CD4-positive, alpha-beta T cell treated with Interleukin-21 for 1 hour (primary cell): ENCODE measurements at places on chromosomes 6 and 20.

DNA sequence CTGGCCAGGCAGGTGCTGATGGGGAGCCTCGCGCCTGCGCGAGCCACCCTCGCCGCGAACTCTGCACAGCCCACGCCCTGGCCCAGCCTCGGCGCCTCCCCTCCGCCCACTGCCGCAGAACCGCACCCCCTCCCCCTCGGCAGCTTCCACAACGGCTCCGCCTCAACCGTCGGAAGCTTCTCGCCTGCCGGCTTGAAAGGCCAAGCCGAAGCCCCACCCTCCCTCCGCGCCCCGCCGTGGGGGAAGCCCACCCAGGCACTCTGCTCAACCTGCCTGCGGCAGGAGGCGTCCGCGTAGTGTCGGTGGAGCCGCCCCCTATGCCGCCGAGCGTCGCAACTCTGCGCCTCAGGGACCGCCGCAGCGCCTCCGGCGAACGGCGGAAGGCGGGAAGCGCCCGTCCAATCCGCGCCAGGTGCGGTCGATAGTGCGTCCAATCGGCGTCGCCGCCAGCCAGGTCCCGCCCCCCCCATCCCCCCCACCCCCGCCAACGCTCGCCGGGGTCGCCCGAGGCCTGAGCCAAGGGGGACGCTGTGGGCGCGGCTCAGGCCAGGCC, at the start of gene SYCP2:
SYCP2 (minus strand) TSS at position 342 of the 553 bp plus-strand sequence. CDS start 11,224 bp downstream, outside the sequence.
- peak; percentile 70 for DNase-seq

GRCh38 chr6:150600010-150600300, 270 bp downstream of the PLEKHG1 start:
- DNase-seq, result no peak

DNA sequence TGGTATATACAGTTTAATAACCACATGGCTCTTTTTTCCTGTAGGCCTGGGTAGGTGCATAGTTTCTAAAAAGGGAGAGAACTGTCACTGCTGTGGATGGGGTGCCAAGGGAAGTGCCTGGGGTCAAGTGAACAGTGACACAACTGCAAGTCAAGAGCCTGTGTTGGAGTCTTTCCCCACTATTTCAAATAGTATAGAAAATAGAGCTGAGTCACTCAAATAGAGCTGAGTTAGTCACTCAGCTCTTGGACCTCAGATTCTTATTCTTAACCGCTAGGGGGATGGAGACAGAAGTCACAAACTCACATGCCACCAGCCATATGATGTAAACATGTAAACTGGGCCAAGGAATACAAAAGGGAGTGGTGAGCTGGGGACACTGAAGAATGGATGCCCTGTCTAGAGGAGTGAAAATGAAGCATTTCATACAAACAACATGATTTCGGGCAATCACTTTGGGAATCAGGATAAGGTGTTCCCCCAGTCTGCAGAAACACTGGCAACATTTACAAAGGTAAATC, 2.1 kb downstream of the NQO2 start:
- peak; percentile 71 for DNase-seq

GRCh38 chr6:153804755-153805330, 234.2 kb upstream of the OPRM1 start:
- no peak for DNase-seq

- DNase-seq, result no peak
Observed at GRCh38 chr6:25660512-25660911, 8.5 kb downstream of the SCGN start.

DNA sequence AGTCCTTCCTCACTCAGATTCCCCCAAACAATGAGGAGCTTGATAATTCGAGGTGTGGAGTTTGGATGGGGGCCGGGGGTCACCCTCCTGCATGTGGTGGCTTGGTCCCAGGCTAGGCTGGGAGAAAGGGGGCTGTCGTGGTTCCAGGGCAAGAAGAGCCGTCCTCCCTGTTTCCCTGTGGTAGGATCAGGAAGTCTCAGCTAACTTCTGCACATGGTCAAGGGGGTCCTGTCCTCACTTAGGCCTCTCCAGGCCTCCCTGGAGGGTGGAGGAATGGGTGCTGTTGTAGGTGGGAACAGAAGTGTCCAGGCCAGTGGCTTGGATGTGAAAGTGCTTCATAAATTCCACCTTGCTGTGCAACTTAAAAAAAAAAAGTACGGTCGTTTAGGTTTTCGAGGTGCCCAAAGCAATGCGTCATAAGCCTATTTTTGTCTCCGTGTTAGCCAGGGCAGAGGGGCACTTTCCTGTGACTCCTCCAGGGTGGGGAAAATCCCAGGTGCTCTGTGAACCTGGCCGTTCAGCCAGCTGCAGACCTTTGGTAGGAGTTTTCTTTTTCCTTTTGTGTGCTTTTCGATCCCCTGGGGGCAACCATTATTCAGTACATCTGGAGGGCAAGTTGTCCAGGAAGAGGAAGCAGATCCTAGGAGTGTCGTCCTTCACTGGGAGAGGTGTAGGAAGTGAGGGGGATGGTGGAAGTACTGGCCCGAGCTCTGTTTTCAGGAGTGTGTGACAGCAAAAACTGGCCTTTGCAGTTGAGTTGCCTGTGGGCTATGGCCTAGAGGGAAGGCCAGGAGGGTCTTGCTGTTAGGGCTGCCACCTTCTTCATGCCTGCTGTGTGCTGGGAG, 9.6 kb downstream of the IGF2R start:
- peak; percentile 59 for DNase-seq

DNA sequence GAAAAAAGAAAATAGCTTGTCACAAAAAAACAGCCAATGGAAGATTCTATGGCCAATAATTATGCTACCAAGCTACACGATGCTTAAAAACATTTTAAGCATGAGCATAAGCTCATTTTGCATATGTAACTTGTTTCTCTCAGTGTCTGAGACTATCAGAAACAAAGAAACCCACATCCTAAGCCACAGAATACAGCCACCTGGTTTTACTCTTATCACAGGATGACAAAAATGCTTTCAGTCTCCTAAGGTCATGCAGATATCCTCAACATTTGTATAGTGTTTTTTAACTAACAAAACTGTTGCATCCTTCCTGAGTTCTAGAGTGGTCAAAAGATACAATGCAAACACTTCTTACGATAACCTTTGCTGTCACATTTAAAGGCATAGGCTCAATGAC, 172.1 kb upstream of the RUNX2 start:
- DNase-seq, result peak; percentile 58

DNA sequence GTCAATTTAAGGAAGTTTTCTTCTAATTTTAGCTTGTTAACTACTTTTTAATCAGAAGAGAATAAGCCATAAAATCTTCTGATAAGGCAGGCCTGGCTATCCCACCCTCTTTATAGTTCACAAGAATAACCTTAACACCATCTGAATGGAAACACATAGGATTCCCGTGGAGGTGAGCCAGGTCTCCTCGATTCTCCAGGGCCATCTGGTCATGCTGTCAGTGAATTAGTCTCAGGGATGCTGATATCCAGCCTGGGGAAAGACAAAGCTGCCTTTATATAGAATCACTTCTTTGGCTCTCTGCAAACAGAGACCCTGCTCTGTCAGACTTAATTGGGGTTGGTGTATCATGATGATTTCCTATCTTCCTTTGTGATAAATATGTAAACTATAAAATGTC, 30.1 kb upstream of the TAGAP start:
- no peak for DNase-seq

DNA sequence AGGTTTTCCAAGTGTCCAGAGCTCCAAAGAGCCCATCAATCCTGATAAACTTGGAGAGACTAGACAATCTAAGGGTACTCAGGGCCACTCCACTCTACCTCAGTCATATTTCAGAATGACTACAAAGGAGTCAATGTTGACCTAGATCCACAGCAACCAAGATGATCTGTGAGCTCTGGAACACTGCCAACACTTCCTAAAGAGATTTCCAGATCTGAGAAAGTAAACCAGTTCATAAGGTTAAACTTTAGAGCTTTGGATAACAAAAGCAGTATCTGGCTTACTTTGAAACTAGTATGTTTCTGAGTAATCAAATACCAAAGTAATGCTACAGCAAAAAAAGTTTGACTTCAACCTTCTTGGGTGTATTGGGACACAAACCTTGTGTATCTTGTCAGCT, 122.7 kb downstream of the BTBD9 start:
- DNase-seq, result no peak

DNA sequence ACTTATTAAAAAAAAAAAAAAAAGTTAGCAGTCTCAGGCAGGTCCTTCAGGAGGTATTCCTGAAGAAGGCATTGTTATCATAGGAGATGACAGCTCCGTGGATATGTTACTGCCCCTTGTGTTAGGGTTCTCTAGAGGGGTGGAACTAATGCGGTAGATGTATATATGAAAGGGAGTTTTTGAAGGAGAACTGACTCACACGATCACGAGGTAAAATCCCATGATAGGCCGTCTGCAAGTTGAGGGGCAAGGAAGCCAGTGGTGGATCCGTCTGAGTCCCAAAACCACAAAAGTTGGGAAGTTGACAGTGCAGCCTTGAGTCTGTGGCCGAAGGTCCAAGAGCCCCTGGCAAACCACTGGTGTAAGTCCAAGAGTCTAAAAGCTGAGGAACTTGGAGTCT, 103.4 kb downstream of the TULP4 start:
- no peak for DNase-seq

DNA sequence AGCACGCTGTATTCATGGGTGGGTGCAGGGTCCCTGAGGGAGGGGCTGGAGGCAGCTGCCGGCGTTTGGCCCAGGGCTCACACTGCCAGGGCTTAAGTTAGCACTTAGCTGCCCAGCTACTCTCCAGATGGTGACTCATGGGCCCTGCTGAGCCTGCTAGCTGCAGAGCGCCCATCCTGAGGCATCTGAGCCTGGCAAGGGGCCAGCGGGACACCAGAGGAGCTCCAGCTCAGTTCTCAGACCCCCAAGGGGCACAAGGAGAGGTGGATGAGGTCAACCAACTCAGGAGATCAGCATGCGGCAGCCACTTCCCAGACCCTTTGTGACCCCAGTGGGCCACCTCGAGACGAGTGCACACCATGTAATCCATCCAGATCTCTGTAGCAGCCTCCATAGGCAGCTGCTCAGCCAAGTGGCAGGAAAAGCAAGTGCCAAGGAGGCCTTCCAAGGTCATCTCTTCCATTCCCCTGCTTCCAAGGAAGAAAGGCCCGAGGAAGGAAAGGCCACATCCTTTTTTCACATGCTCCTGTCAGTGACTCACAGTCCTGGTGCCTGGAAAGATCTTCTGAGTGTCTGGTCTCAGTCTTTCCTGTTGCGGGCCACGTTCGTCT, 35.3 kb downstream of the FOXP4 start:
- DNase-seq, result no peak

GRCh38 chr6:140082867-140083297, 708.4 kb upstream of the CITED2 start:
- no peak for DNase-seq

DNA sequence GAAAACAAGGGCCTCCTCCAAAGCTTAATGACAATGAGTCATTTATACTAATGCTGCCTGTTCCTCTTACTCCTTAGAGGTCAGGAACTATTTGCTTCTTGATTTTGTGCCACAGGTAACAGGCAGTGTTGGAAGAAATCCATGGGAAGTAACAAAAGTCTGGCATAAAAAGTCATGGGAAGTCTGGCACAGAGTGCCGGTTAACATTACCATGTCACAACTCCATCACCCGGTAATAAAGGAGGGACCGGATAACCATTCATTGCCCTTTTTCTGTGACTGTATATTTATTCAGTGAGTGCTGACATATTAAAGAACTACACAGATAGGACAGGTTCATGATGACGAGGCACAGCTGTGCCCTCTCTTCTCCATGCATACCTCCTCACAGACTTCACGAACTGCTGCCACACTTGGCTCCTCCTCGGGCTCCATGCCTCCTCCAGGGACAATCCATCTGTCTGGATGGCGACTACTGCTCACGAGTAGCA, 50.9 kb downstream of the NUDT3 start:
- no peak for DNase-seq

- no peak for DNase-seq
Observed at GRCh38 chr6:40532349-40533000, 54.7 kb downstream of the LRFN2 start.

DNA sequence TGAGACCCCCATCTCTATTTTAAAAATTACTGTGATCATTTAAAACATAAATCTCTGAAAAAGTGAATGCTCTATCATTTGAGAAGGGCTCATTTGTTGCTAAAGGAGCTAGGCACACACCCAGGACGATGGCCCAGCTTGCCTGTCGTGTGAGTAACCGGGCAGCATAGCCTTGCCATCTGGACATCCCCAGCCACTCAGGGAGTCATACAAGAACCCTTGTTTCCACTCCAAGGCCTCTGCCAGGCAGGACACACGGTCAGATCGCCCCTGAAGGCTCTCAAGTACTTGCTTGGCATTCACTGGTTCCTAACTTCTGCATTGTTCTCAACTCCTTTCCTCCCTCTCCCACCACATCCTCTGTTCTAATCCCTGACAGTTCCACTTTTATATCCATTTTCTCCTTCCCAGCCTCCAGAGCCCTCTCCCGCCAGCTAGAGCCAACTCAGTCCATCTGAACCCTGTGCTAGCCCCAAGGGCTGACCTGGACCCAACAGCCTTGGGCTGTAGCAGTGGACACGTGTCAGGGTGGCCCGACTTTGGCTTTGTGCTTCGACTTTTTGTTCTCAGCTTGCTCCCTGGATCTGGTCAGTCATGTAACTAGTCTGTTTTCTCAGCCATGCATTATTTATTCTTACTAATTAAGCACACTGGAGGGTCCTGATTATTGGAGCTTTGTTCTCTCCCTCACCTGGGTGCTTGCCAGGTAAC, 15.7 kb upstream of the EZR start:
- DNase-seq, result no peak

DNA sequence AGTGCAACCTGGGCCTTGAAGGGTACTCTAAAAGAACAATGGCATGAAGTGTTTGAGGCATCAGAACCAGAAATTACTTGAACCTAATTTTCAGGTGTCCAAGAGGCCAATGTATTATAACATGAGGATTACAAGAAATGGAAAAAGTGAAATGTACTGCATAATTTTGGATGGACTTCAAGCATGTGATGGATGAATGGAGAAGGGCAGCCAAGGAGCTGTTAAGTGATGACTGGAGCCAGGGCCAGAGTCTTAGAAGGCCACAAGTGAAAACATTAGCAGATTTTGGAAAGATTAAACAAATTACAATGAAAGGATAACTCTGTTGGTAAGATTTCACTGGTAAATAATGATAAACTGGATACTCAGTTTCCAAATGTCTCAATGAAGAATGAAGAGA, 738.2 kb downstream of the CD109 start:
- no peak for DNase-seq

DNA sequence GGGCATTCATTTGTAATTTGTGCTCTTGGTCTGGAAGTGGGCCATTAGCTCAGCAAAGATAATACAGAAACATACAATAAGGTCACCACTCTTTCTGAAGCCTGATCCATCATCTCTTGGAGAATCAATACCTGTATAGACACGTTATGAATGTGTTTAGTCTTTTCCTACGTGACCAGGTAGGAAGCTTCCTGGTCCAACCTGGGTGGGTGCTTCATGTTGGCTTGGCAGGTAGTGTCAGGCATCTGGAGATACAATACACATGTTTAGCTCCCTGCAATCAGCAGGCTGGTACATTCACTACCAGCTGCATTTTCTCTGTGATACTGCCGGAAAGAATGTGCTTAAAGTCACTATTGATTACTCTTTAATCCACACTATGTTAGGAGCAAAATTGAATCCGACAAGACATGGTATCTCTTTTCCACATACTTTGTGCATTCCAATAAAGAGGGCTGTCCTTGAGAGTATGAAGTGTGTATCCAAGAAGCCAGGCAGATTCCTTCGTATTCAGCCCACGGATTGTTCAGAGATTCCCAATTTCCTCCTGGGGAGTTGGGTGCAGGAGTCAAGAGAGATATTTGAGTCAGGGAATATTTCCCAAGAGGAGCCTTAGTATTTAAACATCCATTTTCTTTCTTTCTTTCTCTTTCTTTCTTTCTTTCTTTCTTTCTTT, 49.9 kb upstream of the RANBP9 start:
- DNase-seq, result no peak
